Lung (tissue), 17 donors: ENCODE measurements at places on chromosomes 1 and 21. TPM values are rescaled to one million over a fixed set of nuclear protein-coding genes. Genes with fewer than 3 reads are reported as not detected.
A peak's percentile ranks its signal among the peaks of the same experiment; 100 is the strongest.

DNA sequence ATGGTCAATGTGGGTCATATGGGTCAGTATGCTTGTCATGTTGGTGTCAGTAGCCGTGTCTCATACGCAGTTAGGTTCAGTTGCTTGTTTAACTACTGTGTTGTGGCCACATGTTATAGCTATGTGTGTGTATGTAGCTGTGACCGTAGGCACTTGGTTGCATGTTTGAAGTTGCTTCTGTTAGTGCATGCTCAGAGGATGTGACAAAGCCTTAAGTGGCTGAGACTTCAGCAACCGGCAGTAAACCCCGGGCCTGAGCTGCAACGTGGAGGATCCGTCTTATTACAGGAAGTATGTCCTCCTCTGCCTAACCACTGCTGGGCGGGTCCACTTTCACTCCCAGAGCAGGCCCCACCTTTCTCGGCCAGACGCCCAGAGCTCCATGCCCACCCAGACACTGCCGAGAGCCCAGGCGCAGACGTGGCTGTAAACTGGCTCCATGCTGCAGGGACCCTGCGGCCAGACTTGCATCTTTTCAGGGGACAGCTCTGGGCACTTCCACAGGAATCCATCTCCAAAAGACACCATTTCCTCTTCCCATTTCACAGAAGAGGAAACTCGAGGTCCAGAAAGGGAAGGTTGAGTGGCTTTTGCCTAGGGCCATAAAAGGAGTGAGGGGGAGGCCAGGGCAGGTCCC lies 2.2 kb downstream of the TCEA3 start:
- H3K36me3 ChIP-seq = no peaks in the 10 kb centered on the region
- H3K4me1 ChIP-seq = peaks cover 34% of the 10 kb centered on the region
- H3K27ac ChIP-seq = peak overlapping the region; percentile 76
- no peaks in the 10 kb centered on the region for H3K27me3 ChIP-seq
- peak; percentile 90 for DNase-seq

DNA sequence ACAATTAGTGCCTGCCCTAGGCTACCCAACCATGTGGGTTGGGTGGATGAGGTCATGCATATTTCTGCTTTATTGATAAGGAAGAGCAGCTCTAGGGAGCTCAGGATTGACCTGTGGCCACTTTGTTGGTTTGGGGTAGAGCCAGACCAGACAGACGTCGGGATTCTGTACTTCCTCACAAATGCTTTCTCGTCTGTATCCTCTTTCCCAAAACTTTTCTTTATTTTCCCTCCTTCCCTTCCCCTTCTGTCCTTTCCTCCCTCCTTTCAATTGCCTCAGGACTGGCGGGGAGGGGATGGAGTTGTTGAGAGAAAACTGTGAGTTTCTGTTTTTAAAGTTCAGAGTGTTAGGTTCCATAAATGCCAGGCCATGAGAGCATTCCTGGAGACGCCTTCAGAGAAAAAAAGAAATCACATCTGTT lies 68.0 kb downstream of the UCK2 start:
- H3K4me1 ChIP-seq = peaks cover 14% of the 10 kb centered on the region
- H3K36me3 ChIP-seq = peaks cover 2% of the 10 kb centered on the region
- no peak overlapping the region for H3K27ac ChIP-seq
- no peaks in the 10 kb centered on the region for H3K27me3 ChIP-seq

GRCh38 chr1:105793536-105794146 lies 1262.8 kb upstream of the PRMT6 start:
- no peak overlapping the region for H3K27ac ChIP-seq
- no peaks in the 10 kb centered on the region for H3K27me3 ChIP-seq
- no peaks in the 10 kb centered on the region for H3K4me1 ChIP-seq
- no peak overlapping the region for H3K4me3 ChIP-seq

DNA sequence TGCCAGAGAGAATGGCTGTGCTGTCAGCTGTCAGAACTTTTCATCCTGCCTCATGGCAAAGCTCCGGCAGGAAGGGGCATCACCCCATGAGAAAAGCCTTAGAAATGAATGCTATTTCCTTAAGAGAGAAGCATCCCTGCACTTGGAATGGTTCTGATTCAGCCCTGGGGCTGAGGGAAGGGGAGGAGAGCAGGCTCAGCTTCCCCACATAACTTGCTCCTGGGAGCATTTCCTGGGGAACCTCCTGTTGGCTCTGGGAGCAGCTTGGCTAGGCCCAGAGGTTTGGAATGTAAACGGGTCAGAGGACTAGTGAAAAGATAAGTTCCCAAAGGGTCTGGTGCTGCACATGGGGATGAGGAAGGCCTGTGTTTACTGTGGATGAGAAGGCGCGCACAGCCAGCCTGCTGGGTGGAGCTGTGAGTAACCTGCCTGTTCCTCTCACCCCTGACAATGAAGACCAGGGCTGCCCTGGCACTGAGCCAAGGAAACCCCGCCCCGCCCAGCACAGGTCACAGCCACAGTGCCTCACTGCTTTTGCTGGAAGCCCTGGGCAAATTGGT lies 5.0 kb downstream of the PRELP start:
- no peaks in the 10 kb centered on the region for H3K36me3 ChIP-seq
- no peaks in the 10 kb centered on the region for H3K27me3 ChIP-seq
- H3K27ac ChIP-seq = no peak overlapping the region
- H3K4me1 ChIP-seq = peaks cover 38% of the 10 kb centered on the region
- DNase-seq = peak; percentile 70
- no peak overlapping the region for H3K4me3 ChIP-seq

DNA sequence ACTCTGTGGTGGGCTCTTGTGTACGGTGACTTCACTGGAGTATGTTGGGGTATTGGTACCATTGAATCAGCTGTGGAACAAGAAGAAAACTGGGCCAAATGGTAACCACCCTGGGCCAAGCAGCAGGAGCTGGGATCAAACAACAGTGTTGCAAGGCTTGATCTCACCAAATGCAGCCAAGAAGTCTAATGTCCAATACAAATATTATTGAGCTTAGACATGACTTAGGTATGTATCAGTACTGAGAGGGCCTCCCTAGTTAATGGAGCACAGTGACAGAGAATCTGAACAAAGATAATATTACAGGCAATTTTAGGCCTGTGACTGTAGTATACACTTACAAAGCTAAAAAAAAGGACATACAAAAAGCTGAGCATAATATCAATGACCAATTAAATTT lies 604.8 kb downstream of the PLA2G4A start:
- H3K4me3 ChIP-seq = no peak overlapping the region
- no peaks in the 10 kb centered on the region for H3K4me1 ChIP-seq
- no peaks in the 10 kb centered on the region for H3K36me3 ChIP-seq

GRCh38 chr1:162570718-162571117 lies 9.2 kb downstream of the UAP1 start:
- peaks cover 4% of the 10 kb centered on the region for H3K4me1 ChIP-seq
- H3K36me3 ChIP-seq = peaks cover 5% of the 10 kb centered on the region
- no peak overlapping the region for H3K27ac ChIP-seq
- no peaks in the 10 kb centered on the region for H3K27me3 ChIP-seq
- H3K4me3 ChIP-seq = no peak overlapping the region

LRRC7 gene
- total RNA-seq = 6.1 TPM

C1orf105 gene
- not detected for total RNA-seq

SHISAL2A gene
- total RNA-seq = 2.2 TPM
